ENCODE measurements at places on chromosomes 4 and X.

- DNase-seq = no peak
Observed at GRCh38 chr4:151267822-151268535, 9.0 kb upstream of the PRSS48 start.

GRCh38 chr4:60259781-60260180 is 940.3 kb upstream of the ADGRL3 start:
- no peak for DNase-seq

- DNase-seq = no peak
Observed at GRCh38 chr4:40038977-40039376, 17.7 kb upstream of the N4BP2 start.

DNA sequence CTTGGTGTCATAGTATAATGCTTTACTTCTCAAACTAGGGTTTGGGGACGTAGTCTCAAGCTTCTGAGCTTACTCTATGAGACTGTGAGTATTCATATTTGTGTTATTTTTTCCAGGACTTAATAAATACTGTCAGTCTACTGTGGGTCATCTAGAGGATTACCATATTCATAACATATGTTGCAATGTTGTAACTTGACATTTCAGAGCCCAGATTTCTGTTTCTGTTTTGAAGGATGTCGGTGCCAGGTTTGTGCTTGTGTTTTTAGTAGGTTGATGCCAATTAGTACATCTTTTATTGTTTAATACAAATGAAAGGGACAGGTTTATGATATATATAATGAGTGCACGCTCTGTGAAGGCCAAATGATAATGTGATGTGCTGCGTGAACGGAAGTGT is 69.6 kb downstream of the SPANXN4 start:
- DNase-seq = no peak

DNA sequence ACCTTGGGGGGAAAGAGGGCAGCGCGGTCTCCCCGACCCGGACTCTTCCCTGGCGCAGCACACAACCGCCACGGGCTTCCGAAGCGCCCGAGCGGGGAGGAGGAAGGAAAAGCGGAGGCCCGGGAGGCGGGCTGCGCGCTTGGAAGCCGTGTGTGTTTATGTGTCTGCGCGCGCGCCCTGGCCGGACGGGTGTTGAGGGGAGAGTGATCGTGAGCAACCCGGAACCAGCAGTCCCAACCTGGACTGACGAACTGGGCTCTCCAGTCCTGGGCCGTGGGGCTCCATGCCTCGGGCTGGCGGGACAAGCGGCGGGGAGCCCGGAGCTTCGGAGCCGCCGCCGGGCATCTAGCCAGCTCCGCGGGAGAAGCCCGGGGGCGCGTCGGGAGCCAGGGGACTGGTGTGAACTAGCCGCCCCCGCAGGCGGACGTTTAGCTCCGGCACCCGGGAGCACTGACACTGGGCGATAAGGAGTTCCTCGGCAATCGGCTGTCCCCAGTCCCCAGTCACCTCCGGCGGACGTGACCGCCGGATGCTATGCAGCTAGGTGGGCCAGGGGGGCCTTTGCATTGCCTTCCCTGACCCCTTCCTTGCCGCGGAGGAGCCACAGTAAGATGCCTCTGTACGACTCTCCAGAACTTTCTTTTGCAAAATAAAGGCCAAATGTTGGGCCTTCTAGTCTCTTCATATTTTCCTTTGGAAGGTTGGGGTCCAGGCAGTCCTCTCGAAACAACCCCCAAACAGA is 74.8 kb upstream of the BCOR start:
- DNase-seq = no peak

DNA sequence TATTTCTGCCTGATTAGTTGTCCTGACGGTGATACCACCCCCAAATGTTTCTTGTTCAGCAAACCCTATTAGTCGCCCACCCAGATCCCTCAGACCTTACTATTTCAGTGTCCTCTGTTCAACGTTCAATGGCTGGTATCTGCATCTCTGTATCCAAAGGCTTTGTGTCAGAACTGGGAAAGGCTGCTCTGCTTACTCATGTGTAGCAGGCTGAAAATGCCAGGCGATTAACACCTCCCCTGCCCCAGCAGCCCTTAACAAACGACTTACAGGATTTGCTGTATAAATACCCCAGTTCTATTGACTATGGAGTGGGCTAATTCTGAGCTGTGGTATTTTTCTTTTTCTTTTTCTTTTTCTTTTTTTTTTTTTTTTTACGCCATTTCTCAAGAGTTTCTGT is 415.0 kb downstream of the ZNF674 start:
- no peak for DNase-seq

- no peak for DNase-seq
Observed at GRCh38 chr4:79540143-79540542, 132.1 kb upstream of the GK2 start.

GRCh38 chr4:54659749-54660535 is 2.2 kb downstream of the KIT start:
- no peak for DNase-seq

DNA sequence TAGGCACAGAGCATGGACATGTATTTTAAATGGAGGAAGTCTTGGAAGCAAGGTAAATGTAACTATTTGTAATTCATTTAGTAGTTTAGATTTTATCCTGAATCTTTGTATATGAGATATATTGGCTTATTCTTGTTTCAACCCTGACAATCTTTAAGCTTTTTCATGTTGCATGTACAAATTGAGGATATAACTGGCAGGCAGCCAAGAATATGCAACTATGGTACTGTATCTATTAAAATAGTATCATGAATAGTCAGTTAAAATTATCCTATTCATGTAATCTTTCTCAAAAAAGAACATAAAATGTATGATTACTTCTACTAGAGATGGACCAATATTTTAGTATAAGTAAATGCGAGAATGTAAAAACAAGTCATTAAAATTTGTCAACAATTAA is 1141.5 kb downstream of the PCDH18 start:
- no peak for DNase-seq

- peak; percentile 1 for DNase-seq
Observed at GRCh38 chrX:38985375-38985774, 184.1 kb downstream of the MID1IP1 start.

DNA sequence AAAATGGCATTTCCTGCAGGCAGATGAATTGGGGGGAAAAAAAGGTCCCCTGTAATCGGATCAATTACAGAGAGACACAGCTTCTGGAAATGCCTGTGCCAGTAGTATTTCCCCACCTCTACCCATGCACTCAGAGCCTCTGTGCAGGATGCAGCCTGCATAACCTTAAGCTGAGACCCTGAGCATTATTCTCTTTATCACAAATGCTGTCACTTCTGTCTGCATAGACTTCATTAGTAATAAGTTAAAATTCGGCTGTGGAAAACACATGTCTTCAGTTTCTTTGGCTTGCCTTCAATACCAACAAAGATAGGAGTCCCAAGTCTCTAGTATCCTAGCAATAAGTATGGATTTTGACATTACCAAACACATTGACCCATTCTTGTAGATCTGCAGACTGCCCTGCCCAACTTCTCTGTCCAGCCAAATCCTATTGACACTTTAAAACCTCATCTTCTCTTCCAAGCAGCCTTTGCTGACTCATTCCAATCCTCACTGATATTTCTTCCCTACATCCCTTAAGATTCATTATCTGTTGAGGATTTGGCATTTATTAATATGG is 70.8 kb downstream of the LUZP4 start:
- DNase-seq = no peak

DNA sequence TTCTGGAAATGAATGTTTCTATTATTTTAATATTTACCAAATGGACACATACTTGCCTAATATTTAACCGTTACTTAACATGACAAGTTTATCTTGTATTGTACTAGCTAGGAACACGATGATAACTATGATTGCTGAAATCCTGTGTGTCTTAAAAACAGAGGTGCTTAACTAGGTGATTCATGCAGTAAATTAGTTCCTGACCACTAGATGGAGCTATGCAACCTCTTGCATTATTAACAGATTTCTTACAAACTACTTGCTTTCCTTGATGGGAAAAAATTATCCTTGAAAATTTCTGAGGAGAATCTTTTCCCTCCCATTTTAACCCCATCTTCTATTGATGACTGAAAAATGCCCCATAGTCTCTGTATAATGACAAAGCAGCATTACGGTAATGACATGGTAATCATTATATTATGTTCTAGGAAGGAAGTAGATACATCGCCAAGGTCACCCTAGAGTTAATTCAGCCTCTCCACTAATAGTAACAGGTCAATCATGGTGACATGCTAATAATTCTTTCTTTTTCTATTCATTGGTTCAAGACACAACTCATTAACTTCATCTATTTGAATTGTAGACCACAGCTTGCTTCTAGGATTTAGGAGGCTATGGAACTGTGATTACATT is 844.2 kb downstream of the RAPGEF2 start:
- DNase-seq = peak; percentile 0

DNA sequence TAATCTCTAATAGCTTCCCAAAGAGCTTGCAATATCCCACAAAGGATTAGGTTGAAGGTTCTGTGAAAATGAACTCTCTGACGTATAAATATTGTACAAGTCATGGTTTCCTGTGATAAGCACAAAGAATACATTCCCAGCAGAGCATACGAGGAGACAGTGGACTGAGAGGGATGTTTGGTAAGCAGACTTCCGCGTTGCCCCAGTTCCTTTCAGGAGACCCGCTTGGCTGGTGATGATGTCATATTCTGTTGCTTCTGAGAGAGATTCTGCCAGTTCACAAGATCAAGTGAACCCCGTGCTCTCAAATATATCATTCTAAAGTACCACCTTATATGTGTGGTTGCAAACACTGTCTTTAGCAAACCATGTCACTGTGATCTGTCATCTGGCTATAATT is 323.9 kb upstream of the CASK start:
- no peak for DNase-seq

- DNase-seq = no peak
Observed at GRCh38 chr4:4770610-4771009, 88.9 kb upstream of the MSX1 start.

- DNase-seq = no peak
Observed at GRCh38 chr4:74543983-74544382, 99.0 kb downstream of the AREG start.

DNA sequence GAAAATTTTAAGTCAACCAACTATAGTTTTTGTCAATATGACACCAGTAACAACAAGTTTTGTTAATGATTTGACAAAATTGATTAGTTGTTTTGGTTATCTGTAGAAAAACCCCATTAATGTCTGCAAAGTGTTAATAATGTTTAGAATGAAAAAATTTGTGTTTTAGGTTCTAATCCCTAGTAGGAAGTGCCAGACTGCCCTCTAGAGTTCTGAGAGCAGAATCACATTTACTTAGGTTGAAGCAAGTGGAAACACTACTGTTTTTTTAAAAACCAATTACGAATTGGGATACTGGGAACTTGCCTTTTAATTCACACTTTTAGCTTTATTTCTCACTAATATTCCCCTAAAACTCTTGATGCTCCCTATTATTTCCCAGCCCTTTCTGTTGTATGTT is 101.1 kb upstream of the CYLC1 start:
- DNase-seq = no peak

DNA sequence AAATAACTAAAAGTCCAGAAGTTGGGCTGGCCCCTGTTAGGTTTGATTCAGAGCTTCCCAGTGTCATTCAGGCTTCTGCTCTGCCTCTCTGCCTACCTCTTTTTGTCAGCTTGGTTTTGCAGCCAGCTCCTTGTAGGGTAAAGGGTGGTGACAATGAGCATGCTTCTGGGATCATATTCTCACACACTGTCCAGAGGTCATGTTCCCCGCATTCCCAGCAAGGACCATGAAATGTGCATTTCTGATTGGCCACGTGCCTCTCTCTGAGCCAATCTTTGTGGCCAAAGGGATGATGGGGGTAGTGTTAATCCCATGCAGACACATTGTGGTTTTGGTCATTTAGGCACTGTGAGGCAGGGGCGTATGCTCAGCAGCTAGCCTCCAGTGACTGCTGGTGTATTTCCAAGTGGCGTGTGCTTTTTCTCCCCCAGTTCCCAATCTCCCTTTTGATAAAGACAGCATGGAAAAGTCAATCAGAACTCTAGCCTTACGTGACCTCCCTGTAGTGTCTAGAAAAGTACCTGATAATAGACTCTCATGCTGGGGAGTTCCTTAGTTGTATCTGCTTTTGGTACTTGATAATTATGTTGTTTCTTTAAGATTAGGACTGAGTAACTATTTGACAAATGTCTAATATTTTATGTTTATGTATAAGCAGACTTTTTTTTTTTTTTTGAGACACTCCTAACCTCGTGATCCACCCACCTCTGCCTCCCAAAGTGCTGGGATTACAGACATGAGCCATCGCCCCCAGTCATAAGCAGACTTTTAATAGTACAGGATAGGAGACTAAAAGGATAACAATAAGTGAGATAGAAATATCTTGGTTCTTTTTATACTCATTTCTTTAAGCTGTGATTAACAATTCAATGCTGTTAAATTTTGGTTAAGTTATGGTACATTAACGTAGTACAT is 57.8 kb downstream of the KIAA0232 start:
- no peak for DNase-seq

- no peak for DNase-seq
Observed at GRCh38 chr4:146155152-146155724, 20.3 kb upstream of the LSM6 start.

DNA sequence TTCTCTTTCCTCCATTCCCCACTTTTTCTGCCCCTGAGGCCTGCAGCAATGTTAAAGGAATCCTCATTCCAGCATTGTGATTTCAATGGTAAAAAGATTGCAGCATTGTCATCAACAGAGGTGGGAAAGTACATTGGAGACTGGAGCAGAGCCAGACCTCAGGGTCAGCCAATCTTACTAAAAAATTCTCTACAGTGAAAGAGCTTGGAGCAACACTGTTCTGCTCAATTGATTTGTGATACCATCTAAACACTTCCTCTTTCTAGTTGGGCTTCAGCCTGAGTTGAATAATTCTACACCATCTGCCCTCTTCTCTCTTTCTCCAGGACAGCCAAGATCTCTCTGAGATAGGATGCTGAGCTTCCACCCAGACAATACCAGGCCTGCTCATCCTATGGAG is 176.5 kb downstream of the AR start:
- no peak for DNase-seq

- DNase-seq = no peak
Observed at GRCh38 chr4:77074981-77075855, 571 bp downstream of the CCNI start.

- peak; percentile 96 for DNase-seq
Observed at GRCh38 chr4:73606465-73606974, 13.7 kb downstream of the RASSF6 start.

DNA sequence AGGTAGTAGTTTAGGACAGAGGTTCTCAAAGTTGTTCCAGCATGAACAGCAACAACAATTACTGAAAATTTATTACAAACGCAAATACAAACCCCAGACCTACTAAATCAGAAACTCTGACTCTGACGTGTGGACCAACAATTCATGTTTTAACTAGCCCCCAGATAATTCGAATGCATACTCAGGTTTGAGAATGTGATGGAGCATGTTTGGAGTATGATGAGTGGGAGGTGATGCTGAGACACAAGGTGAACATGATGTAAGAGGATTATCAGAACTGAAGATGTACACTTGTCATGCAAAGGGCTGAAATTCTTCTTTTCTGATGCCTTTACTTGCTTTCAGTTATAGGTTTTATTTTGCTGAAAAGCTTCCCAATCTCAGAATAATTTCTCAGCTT is 323.0 kb downstream of the INPP4B start:
- no peak for DNase-seq

DNA sequence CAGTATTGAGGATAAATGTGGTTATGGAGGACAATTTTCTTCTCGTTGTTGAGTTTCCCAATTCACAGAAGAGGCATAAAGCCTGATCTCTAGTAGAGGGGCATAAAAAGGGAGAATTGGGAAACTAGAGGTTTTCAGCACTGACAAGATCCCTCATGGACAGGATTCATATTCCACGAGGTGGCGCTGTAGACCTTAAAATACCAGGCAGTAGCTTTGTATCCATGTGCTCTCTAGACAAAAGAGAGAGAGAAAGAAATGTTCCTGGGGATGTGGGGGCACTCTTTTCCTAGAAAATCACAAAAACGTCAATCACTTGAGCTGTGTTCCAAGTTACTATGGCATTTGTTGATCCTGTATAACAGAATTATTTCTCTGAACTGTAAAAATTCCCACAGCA is 128.3 kb downstream of the MAGEE1 start:
- DNase-seq = no peak

All from NCI-H1436 treated with DMSO at 0.1 percent for 48 hours (cell line).